Cortex of kidney (tissue), 1 donor: ENCODE measurements at places on chromosomes 7 and 10.

DNA sequence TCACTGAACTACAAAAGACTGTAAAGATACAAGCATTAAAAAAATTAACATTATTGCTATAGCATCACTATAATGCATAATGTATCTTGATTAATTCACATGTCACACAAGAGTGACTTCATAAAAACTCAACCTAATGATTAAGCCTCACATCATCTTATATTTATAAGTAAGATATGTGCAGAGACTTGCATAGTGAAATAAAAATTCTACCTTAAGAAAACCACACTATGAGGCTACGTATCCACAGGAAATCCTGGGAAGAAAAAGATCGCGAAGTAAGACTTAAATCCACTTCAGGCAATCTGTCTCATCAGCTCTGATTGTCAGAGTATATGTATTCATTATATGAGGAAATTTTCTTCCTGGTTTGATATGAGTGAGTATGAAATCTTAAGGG is 160.0 kb downstream of the SLC25A13 start:
- no peak for DNase-seq

DNA sequence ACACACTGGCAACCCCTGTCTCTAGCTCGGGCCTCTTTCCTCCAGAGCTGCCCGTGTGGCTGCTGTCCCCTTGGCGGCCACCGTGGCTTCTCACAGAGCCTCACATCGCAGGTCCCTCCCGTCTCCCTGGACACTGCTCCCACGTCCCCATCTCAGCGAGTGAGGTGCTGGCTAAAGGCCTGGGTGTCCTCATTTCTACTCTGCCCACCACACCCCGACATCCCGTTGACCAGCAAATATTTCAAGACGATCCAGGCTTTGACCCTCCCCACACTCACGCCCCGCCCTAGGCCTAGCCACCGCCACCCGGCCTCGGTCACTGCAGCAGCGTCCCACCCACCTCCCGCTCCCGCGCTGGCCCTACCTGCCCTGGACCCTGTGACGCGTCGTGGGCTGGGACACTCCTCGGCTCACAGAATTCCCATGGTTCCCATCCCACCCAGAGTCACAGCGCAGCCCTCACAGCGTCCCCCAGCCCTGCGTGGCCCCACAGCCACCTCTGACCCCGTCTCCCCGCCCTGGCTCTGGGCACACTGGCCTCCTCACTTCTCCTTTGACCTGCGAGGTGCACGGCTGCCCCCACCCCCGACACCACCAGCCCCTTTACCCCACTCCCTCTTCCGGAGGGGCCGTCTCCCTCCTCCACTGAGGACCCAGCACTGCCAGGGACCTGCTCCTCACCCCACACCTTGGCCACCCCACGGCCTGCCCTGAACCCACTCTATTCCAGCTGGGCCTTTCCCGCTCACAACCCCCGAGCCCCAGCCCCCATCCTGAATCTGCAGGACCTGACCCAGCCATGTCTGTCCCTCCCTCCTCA is 6.9 kb downstream of the ADAP1 start:
- DNase-seq, result no peak

DNA sequence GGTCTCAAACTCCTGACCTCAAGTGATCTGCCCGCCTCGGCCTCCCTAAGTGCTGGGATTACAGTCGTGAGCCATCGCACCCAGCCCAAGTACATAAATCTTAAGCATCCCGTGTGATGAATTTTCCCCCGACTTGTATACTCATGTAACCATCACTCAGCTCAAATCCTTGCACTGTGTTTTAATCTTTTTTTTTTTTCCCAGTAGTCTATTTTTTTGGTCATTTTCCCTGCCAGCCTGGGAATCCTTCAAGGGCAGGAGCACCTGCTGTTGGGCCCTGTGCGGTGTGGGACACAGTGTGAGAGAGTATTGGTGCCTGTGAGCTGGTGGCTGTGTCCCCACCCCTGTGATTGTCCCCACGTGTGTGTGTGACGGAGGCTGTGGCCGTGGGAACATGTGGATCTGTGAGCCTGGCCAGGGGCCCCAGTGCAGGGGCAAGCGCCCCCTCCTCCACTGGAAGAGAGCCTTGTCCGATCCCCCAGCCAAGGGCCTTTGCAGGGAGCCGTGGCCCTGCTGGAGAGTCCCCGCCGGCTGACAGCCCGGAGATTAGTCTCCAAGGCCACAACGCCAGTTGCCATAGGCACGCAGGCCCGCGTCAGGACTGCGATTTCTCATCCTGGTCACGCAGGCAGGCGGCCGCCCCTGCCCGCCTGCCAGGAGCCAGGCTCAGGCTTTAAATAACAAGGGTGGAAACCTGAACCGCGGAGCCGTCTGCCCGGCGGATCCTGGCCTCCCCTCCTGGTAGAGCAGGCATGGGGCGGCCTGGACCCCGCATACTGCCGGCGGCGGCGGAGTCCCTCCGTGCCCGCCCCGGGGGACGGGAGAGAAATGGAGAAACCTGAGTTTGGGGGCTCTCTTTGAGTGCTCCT is 26.5 kb downstream of the GTF2IRD1 start:
- no peak for DNase-seq

DNA sequence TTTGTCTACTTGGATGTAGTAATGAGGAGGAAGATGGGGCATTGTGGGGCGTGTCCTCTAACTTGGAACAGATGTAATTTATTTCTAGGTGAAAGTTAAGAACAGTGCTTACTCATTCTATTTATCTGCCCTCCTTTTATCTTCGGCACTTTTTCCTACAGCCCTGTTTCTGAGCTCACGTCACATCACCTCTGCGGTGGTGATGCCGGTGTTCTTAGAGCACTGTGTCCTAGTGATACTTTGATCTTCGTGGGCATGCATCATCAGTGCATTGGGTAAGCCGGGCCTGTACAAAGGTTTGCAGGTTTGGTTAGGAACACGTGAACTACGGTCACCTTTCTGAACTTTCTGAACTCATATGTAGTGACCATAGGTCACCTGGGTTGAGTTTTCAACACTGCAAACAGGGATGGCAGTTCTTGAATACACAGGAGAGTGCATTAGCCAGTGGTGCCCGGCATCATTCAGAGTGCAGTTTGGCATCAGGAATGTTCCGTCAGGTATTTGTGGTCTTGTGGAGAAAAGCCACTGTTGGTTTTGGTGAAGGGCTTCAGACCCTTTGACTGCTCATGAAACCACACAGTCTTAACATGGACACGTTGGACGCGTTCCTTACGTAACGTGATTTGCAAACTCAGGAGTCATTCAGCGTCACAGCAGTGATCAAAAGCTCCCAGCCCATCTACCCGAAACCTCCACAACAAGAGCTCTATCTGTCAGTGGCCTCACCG is 5.6 kb downstream of the POR start:
- no peak for DNase-seq

- no peak for DNase-seq
Observed at GRCh38 chr7:149633976-149634945, 136.7 kb upstream of the ZNF746 start.

DNA sequence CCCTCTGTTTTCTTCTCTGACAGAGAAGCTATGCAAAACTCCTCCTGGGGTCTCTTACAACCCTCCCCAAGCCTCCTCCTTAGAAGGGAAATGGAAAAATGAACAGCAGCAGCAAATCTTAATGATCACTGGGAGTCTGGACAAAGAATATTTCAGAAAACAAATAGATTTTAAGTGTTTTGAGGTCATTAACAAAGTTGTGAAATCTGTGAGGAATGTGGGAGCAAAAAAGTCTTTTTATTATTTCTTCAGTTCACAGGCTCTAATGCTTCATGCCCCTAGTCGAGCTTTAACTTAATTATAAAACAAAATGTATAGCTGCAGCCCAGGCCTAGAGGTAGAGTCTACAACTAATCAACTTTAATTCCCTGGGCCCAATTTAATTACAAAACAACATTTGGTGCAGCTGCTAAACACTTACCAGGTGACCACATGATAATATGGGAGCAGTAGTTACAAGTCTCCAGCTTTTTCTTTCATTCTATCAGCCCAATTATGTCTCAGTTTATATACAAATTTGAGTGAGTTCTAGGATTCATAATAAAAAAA is 293.2 kb downstream of the THSD7A start:
- no peak for DNase-seq

GRCh38 chr10:14560791-14561765 is 213.6 kb downstream of the FAM107B start:
- no peak for DNase-seq

- no peak for DNase-seq
Observed at GRCh38 chr7:83362871-83363550, 200.3 kb upstream of the PCLO start.

DNA sequence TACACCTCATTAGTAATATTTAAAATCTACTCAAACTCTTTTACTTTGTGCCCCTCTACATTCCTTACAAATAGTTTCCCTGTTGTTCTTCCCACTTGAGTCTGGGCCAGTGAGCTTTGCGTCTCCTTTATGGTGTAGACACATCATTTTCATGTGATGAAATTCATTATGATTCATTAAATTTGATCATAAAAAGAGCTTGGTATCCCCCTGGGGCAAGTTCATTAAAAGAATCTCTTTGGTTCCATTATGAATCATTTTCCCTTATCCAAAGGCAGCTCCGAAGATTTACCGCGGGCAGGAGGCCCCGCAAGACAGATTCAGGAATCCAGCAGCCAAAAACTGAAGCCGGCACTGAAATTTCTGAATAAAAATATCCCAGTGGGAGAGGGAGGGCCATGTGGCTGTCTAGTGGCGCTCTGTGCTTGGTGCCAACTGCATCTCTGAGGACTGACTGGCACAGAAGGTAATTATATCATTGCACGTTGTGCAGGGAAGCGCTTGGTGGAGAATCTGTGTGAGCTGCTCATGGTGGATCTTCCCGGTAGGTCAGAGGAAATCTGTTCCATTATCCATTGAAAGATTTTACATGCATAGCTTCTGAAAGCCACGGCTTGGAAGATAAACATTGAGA is 151.4 kb upstream of the PITRM1 start:
- DNase-seq, result no peak

DNA sequence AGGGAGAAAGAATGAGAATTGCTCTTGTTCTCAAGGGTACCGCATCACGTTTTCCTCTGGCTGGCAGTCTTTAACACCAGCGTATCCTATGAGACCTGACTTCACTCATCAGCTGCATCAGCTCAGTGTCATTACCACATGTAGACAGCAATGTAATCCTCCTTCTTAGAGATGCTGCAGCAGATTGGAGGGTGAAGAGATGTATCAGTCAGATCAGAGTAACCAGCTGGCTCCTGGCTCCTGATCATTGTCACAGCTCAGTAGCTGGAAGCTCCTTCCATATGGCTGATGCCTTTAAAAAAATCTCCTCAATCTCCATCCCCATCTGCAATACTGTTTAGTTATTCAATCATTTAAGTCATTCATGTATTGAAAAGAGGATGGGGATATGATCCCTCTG is 39.7 kb upstream of the EPHB6 start:
- no peak for DNase-seq

GRCh38 chr10:121519901-121520493 is 78.2 kb downstream of the FGFR2 start:
- no peak for DNase-seq

- DNase-seq, result no peak
Observed at GRCh38 chr7:51081270-51081890, 235.2 kb downstream of the COBL start.

DNA sequence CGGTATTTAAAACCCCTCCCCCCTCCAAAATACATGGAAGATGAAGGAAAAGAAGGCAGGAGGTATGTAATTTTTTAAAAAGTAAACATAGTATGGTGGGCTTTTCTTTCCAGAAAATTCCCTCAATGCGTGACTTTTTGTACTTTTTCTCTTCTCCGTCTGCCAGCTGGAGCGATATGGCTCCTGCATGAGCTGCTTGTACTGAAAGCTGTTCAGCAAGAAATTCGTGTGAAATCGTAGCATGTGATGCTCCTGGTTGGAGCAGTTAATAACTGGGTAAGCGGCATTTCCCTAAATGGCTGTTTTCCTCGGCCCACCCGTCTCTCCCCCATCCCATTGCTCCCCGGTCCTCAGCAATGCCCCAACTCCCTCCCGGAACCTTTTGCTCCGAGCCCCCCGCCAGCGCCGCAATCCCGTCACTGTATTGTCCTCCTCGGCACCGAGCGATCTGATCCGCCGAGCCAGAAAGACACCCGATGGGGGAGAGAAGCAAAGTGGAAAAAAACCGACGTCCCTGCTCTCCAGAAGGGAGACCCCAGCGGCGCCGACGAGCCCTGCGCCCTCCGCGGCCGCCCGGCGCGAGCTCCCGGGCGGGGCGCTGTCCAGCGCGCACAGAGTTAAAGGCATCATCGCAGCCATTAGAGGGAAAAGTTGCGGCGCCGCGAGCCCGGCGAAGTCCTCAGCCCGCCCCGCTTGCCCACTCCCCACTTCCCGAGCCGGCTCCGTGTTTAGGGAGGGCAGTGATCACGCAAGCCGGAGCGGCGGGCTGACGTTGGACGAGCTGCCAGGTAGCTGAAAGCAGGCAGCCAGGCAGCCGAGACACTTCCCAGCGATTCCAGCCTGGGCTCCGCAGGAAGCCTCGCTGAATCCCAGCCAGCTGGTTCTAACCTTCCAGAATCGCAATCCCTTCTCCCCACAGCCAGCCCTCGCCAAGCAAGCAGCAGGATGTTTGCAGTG is at the start of gene VSTM2A:
Gene VSTM2A, plus strand, starts transcription at position 707 of the 957 bp plus-strand sequence. CDS start 356 bp downstream, outside the sequence.
- DNase-seq, result no peak

DNA sequence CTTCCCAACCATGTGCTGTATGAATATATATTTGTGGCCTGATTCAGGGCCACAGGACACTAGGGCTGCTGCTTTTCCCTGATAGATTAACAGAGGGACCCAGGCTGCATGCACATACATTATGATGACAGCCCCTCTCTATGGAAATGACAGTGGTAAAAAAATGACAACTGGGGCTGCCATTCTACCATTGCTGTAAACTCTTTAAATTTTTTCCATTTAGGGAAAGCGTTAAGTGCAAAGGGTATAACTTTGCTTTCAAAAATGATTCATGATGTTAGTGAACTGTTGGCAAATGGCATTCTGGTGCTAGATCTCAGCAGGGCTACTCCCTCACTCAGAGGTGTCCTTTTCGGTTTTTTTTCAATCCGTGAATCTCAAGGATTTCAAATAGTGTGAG is 4.2 kb downstream of the CTBP2 start:
- no peak for DNase-seq

GRCh38 chr10:35532141-35532540 is 73.0 kb upstream of the GJD4 start:
- no peak for DNase-seq

DNA sequence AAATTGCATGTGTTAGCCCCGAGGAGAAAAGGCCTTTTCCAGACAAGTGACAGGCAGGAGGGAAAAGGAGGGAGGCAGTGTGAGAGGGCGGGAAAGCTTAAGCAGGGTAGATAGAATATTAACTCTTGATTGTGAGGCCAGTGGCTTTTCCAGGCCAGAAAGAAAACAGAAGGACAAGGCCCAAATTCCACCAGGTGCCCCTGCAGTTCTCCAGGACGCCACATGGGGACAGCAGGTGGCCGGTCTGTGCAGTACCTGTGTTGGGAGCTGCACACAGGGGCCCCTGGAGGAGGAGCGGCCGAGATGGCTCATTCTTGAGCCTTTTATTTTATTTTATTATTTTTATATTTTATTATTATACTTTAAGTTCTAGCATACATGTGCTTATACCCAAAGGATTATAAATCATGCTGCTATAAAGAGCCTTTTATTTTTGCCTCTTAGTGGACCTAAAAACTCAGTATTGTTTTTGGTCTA is 141.3 kb upstream of the KLF14 start:
- no peak for DNase-seq

- DNase-seq, result no peak
Observed at GRCh38 chr7:102830197-102830596, 81.4 kb downstream of the FAM185A start.
